ENCODE measurements at places on chromosomes 5 and 9.

GRCh38 chr9:89359751-89360261 is 41.5 kb downstream of the SECISBP2 start:
- no peak for DNase-seq

DNA sequence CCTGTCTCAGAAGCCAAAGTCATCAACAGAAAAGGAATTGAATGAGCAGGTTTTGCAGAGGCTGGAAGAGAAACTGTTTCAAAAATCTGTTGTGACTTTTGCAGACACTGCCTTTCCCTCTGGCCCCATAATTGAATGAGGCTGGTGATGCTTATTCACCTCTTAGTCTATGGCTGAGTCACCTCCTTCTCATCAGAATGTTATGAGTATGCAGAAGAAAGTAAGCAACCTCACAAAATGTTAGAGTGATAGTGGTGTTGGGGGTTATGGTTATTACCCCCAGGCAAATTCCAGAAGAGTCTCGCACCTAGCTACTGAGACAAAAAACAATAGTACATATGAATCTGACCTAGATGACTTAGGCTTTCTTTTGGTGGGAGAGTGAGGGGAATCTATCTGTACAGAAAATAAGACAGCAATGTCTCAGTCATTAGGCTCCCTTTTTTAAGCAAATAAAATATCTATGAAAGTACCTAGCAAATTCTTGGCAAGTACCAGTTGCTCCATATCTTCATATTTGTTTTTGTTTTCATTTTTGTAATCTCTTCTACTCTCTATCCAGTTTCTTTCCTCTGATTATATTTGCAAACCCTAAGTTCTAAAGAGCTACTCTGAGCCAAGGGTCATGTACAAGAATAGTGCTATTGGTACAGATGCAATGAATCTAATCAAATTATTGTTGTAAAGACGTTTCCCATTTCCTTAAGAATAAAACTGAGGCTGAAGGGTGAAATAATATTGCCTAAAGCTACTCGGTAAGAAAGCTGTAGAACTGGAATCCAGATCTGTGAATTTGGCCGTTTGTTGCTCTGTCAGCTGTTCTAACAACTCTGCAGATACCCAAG is 498.1 kb upstream of the TNC start:
- no peak for DNase-seq

DNA sequence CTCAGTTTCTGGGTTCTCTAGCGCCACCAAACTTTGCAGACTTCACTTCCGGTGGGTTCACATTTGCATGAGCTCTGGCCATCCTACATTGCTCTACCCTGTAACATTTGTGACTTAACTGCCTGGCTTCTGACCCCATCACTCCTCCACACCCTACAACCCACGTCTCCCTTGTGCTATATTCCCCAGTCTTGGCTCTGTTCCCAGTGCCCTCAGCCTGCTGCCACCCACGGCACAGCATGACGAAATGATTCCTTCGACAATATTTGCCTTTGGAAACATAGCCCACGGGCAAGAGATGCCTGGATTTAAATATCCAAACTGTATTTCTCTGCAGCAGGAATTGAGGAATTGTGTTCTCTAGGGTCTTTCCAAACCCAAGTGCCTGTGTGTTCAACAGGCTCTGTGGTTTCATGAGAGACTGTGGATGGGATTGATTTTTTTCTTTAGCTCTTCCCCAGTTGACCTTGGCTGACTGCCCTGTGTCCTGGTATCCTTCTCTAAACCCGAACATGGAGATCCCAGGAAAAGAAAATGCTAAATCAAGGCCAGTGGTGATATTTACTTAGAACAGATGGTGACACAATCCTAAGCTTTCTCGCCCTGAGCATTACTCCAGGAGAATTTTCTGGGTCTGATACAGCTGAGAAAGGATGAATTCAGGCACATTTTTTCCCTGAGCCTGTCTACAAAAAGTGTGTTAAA is 44.4 kb upstream of the GRIA1 start:
- DNase-seq = no peak

GRCh38 chr5:172097356-172097755 is 90.7 kb downstream of the STK10 start:
- no peak for DNase-seq

DNA sequence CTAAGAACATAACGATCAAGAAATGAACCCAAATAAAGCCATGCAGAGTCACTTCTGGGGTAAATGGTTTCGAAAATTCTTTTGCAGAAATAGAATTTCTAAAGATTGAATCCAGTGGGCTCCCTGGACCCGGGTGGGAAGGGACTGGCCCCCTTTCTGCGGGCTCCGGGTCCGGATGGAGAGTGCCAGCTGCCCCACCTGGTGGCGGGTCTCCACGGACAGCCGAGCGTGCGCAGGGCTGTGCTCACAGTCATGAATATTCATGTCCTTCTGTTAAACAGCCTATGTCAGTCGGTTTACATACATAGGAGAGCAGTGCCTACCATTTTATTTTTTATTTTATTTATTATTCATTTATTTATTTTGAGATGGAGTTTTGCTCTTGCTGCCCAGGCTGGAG is 4.7 kb upstream of the PPP1R26 start:
- DNase-seq = no peak

DNA sequence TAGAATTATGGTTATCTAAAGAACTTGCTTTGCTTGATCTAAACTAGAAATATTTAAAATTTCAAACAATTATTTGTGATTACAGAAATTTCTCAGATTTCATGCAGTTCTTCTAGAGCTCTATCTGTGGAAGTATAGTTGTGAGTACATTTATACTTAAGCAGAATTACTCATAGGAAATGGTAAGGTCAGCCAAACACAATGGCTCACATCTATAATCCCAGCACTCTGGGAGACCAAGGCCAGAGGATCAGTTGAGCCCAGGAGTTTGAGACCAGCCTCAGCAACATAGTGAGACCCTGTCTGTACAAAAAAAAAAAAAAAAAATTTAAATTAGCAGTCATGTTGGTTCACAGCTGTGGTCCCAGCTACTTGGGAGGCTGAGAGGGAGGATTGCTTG is 71.0 kb downstream of the INVS start:
- DNase-seq = no peak

GRCh38 chr9:130898552-130898852 is 1.9 kb upstream of the QRFP start:
- no peak for DNase-seq

DNA sequence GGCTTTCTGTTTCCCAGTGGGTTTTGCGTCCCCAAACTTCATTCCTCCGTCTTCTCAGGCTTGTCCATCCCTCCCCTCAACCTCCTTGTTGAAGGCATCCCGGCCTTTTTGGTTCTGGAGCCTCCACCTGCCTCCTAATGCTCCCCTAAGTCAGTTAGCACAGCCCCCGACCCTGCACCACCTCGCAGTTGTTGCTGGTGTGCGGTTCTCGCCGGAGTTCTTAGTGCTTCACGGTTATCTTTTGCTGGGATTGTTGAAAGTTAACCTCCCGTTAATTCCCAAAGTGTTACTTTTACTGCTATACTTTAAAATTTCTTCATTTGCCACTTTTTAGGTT is 447 bp downstream of the UBLCP1 start:
- DNase-seq = no peak

- no peak for DNase-seq
Observed at GRCh38 chr9:506281-506680, 291.6 kb downstream of the DOCK8 start.

GRCh38 chr5:14706615-14707021 is 42.1 kb downstream of the OTULIN start:
- DNase-seq = no peak

- DNase-seq = no peak
Observed at GRCh38 chr5:153905219-153905618, 133.5 kb downstream of the FAM114A2 start.

GRCh38 chr5:79759848-79760247 is 70.2 kb downstream of the CMYA5 start:
- no peak for DNase-seq

- no peak for DNase-seq
Observed at GRCh38 chr5:143023411-143024096, 253.4 kb downstream of the ARHGAP26 start.

DNA sequence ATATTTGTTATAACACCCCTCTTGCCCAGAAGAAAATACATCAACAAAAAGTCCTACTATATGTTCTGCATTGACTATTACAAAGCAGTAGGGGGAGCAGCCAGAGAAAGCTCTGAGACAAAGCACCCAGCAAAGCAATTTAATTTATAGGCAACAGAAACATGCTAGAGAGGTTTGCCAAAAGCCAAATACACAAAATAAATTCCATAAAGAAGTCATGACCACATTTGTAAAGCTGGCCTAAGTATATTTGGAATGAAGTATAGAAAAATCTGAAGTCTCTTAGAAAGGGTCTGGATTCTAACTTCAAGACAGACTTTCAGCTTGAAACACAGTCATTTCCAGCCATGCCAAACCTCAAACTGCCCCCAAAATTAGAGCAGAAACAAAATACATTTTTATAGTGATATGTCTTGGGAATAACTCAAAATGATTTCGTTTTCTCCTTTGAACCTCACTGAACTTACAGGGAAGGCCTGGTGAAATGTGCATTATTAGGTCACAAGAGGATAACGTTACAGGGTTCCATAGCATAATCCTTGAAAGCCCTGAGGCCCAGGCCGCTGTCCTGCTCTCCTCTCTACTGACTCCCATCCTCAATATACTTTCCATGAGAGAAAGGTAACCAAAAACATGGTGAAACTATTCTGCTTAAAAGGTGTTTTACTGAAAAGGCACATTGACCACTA is 451.8 kb downstream of the RAB3C start:
- peak; percentile 4 for DNase-seq

DNA sequence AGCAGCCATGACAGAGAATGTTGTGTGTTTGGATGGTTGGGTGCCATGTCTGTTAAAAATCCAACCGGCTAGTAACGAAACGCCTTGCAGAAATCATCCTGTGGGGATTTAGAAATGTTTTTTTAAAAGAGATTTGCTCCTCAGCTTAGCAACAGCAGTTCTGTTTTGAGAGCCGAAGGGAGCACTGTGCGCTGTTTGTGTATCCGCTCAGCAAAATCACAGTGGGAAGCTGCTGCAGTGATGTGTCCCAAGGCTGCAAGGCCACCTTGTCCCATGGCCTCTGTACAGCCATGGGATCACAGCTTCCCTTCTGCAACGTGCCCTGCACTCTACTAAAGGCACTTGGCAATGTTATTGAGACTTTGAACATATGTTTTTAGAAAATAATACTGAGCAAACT is 40.9 kb downstream of the TRIO start:
- DNase-seq = no peak

DNA sequence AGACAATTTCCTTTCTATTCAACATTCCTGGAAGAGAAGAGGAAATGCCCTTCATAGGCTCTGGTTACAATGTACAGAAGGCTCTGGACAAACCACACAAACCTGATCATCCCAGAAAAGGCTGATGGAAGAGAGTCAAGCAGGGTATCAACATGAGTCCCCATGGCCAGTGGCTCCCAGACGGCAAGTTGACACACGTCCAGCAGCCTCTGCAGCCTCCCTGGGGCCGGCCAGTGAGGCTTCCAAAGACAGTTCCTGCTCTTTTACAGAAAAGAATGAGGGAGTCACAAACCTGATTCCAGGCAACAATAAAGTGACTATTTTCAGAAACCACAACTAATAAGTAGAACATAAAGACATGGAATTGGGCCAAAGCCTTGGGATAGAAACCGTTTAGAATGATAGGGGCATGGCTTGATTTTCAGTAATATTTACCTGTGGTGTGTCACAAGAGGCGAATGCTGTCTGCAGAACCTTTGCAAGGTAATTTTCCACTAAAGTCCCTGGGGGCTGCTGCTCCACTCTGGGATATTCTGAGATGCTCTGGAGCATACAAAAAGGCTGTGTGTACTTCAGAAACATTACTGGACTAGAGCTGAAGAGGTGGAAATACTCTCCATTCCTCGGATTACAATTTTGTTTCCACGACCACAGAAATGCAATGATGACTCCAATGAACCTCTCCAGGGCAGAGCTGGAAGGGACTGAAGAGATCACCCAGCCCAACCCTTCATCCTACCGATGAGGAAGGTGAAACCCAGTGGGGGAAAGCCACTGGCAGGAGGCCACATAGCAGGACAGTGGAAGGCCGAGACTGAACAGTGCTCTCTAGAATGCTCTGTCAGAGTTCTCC is 10.4 kb downstream of the MED27 start:
- no peak for DNase-seq

DNA sequence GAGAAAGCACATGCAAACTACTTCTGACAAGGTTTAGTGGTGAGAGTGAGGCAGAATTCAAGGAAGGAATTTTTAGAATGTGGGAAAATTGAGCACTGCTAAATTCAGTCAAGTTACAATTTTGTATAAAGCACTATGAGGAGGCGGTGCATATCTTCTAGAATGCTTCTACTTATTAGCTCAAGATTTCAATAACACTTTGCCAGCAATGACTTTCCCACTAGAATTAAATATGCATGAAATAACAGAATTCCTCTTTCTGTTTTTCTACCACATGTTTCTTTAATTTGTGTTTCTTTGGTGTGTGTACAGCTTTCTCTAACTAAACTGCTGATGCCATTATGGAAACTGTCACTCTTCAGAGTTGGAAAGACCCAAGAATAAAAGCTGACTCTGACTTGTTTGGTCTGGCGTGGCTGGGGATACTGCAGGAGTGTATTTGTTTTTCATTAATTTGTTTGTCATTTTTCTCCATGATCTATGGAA is 163.5 kb downstream of the ARSB start:
- DNase-seq = no peak

DNA sequence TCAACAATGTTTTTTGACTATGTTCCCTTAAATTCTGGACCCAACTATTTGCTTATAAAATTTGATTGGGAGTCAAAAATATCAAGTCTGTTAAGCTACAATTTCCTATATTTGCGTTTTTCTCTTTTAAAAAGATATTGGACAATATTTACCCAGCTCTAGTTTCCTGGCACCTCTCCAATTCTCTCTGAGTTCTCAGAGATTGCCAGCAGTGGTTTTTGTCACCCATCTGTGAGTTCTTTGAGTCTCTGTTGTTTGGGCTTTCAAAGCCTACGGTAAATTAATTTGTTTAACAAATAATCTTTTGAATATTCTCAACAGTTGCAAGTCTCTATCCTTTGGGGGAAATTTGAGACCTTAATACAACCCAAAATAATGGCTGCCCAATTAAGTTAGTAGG is 174.2 kb upstream of the PUM3 start:
- DNase-seq = no peak

DNA sequence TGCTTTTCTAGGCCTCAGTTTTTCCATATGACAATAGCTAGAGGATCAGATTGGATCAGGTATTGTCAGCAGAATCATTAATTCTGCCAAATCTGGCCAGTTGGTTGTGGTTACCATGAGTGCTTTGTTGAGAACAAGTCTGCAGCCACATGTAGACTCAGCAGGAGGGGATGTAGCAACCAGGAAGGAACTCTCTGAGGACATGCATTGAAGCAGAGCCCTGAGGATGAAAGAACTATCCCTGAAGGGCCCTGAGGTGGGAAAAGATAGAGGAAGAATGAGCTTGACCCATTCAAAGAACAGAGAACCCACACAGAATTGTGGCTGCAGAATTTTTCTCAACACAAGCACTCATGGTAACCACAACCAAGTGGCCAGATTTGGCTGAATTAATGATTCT is 60.1 kb upstream of the AFAP1L1 start:
- DNase-seq = no peak

- DNase-seq = no peak
Observed at GRCh38 chr5:132259069-132259851, 1.8 kb downstream of the PDLIM4 start.

Data from CD14-positive monocyte (primary cell).